ENCODE measurements at places on chromosomes 16 and 17. TPM values are rescaled to one million over a fixed set of nuclear protein-coding genes. Genes with fewer than 3 reads are reported as not detected.

The FAM171A2 gene
- total RNA-seq = 0.08 TPM

DNA sequence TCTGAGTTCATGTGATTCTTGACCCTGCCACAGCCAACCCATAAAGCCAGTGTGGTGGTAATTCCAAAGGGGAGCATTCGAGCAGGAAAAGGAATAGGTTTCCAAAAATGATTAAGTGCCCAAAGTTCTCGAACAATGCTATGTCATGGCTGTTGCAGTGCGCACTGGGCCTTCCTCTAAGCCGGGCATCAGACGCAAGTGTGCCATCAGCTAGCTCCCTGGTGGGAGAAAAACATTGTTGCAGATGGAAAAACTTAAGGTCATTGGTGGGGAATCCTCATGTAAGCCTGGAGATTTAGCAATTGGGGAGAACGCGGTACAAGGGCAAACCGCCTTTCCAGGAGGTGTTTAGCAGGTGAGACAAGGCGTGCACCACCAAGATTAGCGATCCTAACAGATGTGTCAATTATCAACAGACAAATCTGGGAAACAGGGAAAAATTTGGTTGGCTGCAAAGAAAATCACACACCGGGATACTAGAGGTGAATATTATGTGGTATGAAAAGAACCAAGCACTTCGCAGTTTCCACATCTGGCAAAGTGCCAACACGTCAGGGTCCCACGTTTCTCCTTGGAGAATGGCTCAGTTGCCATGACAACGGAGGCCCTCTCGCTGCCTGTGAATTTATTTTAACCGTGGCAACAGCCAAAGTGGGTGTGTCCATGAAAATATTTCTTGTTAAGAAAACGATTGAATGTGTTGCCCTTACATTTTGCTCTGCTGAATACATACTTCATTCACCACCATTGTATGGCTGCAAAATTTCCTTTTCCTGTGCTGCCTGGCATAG is 118.5 kb upstream of the CACNG5 start:
- DNase-seq = no peak
- H3K36me3 ChIP-seq = peaks cover 6% of the 10 kb centered on the region
- no peaks in the 10 kb centered on the region for H3K27me3 ChIP-seq
- H3K27ac ChIP-seq = no peak overlapping the region
- H3K4me1 ChIP-seq = peaks cover 22% of the 10 kb centered on the region

DNA sequence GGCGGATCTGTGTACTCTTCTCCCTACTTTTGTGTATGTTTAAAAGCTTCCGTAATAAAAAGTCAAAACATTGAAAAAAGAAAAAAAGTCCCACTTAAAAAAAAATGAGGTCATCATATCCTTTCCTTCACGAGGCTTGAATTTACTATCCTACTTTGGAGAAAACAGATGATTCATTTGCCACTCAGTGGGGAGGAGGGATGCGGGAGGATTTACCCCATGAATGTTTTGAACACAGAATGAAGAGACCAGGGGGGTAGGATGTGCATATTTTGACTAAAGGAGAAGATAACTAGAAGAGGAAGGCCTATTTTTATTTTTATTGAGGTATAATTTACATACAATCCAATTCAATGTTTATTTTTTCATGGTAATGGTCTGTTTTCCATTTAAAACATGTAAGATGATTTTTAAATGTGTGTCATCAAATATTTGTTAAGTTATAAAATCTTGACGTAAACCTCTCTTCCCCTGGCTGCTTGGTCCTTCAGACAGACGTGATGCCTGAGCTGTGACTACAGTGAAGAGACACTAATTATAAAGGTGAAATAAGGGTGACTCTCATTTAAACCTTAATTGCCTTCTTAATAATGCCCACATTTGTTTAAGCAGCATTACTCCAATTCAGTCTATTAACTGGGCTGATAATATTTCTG is 135.4 kb upstream of the AXIN2 start:
- DNase-seq = no peak
- no peak overlapping the region for H3K4me3 ChIP-seq
- H3K36me3 ChIP-seq = no peaks in the 10 kb centered on the region
- no peaks in the 10 kb centered on the region for H3K4me1 ChIP-seq
- H3K27ac ChIP-seq = no peak overlapping the region
- H3K27me3 ChIP-seq = no peaks in the 10 kb centered on the region

GRCh38 chr17:82816358-82816757 is 23.5 kb downstream of the ZNF750 start:
- no peaks in the 10 kb centered on the region for H3K4me1 ChIP-seq
- no peaks in the 10 kb centered on the region for H3K27me3 ChIP-seq
- no peak overlapping the region for H3K27ac ChIP-seq
- peaks cover 45% of the 10 kb centered on the region for H3K36me3 ChIP-seq
